ENCODE measurements at places on chromosomes 12 and 14.

- no peak for DNase-seq
These were observed 8.6 kb downstream of the DLK1 start for GRCh38 chr14:100735271-100735670.

GRCh38 chr12:51972849-51973273 lies 21.4 kb downstream of the ACVR1B start:
- DNase-seq, result peak; percentile 49

DNA sequence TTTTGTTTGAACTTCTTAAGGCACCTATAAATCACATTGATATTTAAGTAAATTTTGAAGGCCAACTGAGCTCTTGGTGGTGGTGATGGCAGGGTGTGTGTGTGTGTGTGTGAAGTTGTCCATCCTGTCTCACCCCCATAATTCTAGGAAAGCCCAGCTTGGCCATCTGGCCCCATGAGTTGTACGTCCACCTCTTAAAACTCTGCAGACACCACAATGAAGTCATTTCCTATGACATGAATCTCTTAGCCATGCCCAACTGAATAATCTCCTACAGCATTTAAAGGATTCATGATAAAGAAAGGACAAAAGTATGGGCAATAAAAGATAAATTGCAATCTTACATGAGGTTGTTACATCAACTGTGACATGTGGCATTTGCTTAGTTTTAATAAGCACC lies 123.4 kb downstream of the TTC7B start:
- peak; percentile 40 for DNase-seq

- no peak for DNase-seq
These were observed 3.3 kb upstream of the CRIP2 start for GRCh38 chr14:105471297-105471821.

DNA sequence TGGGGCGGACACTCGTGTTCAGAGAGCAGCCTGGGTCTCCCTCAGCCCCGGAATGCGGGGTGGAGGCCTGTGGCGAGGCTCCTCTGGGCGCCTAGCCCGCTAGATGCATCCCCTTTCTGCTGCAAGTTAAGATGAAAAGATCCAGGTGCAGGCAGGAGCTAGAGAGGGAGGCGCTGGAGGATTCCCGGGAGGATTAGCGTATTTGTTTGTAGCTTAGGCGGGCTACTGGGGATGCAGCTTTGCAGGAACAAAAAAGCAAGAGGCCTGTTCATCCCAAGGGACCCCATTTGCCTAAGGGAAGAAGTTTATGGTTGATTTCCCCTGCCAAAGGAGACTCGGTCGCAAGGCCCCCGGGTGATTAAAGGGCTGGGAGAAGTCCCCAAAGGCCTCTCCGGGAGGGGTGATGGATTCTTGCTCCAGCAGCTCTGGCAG lies 824 bp downstream of the CCDC177 start:
- no peak for DNase-seq

GRCh38 chr12:96906498-96906848 lies 584 bp upstream of the NEDD1 start:
- peak; percentile 7 for DNase-seq

DNA sequence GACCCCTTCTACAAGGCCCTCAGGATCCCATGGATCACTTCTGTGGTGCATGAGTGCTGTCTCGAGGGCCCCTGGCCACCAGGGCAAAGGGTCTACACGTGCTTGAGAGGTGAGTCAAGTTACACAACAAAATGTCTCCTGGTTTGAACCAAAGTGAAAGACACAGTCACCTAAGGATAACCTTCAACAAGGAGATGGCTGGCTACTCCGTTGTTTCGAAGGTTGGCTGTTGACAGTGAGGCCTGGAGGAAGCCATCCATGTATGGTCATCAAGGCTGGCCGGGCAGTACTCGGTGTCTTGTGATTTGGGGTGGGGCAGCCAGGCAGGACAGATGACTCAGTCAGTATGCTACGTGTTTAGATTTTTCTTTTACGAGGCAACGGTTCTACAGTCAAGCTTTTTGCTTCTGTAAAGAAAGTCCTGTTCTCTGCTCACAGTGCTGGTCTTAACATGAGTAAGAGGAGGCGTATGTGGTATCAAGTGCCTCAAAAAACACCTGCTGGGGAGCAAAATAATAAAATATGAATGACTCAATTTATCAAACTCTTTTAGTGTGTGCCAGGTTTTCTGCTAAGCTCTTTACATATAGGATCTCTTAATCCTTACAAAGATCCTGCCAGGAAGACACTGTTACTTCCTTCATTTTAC lies 18.0 kb upstream of the NT5DC3 start:
- DNase-seq, result peak; percentile 97

DNA sequence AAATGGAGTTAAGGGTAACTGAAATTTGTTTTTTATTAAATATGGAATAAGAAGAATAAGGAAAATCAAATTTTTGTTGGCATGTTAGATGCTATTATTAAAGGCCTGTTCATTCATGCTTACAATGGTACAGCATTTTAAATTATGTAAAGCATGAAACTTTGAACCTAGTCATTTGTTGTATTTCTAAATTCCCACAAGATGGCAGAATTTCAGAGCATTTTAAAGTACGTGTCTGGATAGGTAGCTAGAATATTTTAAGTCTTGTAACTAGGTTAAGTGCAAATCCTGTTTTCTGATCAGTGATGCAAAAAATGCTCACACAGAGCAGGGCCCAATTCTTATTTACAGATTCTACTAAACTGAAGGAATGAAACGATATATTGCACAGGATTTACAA lies 585.6 kb upstream of the MIS18BP1 start:
- peak; percentile 5 for DNase-seq
